Left colon (tissue), 2 donors: ENCODE measurements at places on chromosomes 16 and 17. TPM values are rescaled to one million over a fixed set of nuclear protein-coding genes. Genes with fewer than 3 reads are reported as not detected.

TBX6 gene
- 1.1 TPM for total RNA-seq

MARCHF10 gene
- total RNA-seq, result not detected

DNA sequence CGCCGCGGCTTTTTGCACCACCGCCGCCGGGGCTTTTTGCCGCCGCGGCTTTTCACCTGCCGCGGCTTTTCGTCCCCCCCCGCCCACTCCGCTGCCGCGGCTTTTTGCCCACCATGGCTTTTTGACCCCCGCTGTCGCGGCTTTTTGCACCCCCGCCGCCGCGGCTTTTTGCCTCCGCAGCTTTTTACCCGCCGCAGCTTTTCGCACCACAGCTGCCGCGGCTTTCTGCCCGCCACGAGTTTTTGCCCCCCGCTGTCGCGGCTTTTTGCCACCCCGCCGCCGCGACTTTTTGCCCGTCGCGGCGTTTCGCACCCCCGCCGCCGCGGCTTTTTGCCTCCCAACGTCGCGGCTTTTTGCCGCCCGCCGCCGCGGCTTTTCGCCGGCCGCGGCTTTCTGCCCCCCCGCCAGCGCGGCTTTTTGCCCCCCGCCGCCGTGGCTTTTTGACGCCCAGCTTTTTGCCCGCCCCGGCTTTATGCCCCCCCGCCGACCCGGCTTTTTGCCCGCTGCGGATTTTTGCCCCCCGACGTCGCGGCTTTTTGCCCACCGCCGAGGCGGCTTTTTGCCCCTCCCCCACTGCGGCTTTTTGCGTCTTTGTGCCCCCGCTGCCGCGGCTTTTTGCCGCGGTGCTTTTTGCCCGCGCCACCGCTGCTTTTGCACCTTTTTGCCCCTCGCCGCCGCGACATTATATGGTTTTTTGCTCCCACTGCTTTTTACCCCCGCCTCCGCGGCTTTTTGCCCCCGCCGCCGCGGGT is 1343.6 kb downstream of the TP53TG3F start:
- DNase-seq, result no peak

- no peak for DNase-seq
Observed at GRCh38 chr16:64317601-64318000, 804.3 kb downstream of the CDH11 start.

DNA sequence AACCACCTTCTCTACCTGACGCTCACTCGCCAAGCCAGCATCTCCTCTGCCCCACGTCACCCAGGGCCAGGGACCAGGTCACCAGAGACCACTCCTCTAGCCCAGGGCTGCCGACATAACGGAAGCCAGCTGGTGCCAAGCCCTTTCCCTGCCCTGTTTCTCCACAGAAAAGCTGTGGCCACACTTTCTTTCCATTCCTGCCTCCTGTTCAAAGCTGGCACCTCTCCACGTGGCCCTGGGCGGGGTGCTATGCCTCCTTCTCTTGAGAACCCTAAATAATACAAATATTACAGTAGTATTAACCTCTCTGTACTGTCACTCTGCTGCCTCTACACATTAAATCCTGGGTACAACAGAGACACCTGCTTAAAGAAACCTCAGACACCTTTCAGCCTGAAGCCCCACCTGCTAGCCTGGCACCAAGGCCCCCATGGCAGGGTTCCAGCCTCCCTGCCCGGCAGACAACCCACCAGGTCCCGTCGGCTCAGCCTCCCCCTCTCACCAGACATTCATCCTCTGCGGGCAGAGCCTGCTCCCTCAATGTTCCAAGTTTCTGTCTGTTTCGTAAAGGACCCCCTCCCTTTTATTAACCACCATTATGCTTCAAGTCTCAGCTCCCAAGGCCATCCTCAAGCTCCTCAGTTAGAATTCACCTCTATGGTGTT is 62.3 kb downstream of the TIMM22 start:
- no peak for DNase-seq

GRCh38 chr17:78458736-78459335 is 80.4 kb downstream of the PGS1 start:
- DNase-seq, result no peak

DNA sequence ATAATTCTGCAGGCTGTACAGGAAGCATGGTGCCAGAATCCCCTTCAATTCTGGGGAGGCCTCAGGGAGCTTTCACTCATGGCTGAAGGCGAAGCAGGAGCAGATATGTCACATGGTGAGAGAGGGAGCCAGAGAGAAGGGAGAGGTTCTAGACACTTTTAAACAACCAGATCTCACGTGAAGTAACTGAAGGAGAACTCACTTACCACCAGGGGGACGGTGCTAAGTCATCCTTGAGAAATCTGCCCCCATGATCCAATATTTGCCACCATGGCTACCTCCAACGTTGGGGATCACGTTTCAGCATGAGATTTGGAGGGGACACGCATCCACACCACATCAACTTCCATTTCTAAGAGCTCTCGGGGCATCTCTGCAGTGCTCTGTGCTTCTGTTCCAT is 37.4 kb upstream of the GNA13 start:
- DNase-seq, result no peak

DNA sequence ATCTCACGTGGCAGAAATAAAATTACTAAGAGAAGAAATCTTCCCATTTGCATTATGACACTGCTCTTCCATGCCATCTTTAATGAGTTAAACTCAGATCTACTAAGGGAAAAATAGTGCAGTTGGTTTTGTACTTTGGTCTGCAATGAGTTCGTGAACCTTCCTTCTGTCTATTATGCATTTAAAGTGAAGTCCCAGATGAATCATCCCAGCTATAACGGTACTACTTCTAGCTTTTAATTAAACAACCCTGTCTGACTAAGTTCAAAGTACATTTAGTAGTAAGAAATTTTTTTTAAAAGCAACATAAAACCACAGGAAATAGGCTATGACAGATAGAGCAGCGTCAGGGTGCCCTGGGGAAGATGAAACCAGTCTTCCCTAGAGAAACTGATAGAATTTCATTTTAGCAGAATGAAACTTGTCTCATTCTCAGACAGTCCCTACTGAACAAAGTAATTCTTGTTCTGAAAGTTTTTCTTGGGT is 1.8 kb downstream of the TMIGD1 start:
- DNase-seq, result no peak

GRCh38 chr17:83062011-83062817 is 17.2 kb upstream of the METRNL start:
- no peak for DNase-seq

DNA sequence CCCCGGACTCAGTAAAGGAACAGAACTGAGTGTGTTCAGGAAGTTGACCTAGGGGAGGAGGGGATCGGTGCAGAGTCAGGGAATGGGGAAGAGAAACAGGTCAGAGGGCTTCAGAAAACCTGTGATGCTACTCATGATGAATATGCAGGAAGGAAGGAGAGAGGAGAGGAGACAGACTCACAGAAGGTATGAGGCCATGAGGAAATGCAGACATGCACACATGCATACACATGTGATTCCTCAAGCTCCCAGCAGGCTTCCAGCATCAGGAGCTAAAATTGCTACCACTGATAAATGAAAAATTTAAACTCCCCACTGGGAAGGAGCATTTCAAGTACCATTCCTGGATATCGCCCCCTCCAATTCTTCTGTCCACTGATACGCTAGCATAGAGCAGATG is 262.6 kb downstream of the SLC39A11 start:
- no peak for DNase-seq
